HuH-7.5 (cell line): ENCODE measurements at places on chromosomes 7 and 10.

DNA sequence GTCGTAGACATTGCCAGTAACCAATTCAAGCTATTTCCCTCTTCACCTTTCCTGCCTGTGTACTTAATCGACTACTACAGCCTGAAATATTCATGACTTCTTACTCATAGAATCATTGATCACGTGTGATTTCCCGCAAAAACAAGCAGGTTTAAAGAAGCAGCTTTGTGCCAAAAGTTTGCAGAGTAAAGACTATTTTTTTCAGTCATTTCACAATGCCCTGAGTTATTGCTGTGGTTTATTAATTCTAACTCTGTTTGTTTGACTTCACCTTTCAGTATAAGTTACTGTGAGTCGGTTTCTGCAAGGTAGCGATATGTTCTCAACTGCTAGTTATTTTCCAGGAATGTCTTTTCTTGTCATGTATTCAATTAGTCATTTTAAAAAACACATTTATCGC lies 995.3 kb downstream of the SORCS1 start:
- DNase-seq = no peak

DNA sequence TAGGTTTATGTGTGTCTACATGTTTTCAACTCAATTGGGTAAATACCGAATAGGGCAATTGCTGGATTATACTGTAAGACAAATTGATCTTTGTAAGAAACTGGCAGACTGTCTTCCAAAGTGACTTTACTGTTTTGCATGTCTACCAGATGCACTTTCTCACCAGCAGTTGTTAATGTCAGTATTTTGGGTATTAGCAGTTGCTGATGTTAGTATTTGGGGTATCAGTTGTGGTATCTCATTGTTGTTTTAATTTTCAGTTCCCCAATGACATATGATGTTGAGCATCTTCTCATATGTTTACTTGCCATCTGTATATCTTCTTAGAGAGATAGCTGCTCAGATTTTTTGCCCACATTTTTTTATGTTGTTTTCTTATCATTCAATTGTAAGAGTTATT lies 10.6 kb downstream of the PDE6C start:
- no peak for DNase-seq

DNA sequence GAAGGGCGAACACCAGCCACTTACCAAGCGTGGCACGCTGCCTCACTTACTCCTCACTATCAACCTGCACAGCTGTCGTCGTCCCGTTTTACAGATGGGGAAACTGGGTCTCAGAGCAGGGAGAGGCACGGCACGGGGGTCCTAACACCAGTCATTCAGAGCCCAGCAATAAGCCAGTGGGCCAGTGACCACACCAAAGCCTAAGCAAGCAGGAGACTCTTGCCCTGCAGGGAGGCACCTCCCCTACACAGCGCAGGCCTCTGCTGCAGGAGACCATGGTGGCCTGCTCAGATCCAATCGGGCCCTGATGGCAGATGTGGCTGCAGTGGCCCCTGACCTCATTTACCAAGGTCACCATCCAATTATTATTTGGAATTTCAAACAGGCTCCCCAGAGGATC lies 4.8 kb downstream of the SLIT1 start:
- DNase-seq = no peak

GRCh38 chr7:70595755-70596597 lies 536.0 kb upstream of the GALNT17 start:
- no peak for DNase-seq

DNA sequence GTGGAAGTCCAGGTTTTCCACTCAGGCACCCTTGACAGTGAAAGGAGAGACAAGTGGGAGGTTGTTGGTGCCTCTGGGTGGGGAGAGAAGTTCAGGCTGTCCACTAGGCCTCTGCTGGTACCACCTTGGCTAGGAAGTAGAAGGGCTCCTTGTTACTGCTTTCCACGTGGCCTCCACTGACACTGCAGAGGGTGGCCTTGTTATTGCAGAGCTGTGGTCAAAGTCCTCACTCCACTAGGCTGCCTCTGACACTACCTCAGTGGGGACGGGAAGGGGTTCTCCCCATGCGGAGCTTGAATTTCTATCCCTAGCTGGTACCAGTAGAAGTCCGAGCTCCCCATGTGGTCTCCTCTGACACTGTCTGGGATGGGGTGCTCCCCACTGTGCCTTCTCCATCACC lies 14.9 kb upstream of the STOX1 start:
- no peak for DNase-seq

DNA sequence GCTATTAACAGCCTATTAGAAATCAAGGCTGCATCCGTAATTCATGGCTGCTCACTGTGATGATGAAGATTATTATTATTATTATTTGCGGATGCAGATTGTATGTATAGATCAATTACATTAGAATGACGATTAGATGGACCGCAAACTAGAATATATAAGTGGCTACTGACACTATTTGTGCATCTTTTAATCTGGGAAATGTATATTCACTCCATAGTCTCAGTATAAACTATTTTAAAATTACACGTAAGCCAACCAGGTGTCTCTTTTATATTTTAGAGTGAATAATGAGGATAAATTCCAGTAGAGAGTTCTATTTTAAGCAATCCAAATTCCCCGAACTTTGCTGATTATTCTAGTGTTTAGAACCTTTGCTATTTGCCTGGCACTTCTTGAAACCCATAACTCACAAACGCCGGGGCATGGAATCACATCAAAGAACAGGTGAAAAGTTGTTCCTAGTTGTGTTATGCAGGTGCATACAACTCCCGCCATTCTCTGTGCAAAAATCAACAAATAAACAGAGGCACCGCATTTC lies 509 bp upstream of the ING3 start:
- no peak for DNase-seq

DNA sequence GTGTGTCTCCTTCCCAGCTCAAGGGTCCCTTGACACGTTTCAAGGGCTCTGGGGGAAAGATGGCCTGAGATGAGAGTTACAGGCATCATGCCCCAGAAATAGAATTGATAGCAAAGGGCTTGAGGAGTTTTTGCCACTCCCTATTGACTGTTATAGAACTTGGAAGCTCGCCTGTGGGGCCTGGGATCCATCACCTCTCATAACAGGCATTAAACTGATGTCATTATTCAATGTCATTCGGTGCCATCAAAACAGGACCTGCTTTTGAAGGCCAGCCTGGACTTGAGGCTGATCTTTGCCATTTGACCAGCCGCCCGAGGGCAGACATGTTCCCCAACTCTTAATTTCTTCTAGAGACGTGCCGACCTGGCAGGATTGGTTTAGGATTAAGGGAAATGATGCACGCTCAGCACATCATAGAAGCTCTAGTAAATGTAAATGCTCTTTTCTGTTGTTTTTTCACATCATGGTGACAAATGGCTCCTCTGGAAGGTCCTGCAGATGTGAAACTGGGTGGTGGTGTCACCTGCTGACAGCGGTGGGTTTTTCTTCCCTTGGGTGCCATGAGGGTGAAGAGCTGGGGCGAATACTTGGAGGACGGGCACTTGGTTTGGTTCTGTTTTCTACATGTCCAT lies 16.7 kb upstream of the KLF6 start:
- DNase-seq = no peak

DNA sequence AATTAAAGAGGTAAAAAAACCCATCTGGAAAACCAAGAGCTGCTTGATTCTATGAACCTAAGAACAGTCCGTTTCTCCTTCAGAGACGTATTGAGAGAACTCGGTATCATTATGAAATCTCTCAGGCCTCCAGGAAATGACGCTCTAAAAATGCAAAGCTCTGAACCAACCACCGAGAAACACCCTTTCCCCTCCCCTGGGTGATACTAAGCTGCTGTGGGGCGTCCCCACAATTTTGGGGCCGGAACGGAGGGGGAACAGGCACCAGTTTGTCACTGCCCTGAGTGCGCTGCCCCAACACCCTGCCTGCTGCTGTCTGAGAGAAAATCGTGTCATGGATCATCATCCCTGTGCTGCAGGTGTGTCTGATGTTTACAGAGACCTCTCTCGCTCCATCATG lies 509.5 kb downstream of the DNAJB6 start:
- no peak for DNase-seq

DNA sequence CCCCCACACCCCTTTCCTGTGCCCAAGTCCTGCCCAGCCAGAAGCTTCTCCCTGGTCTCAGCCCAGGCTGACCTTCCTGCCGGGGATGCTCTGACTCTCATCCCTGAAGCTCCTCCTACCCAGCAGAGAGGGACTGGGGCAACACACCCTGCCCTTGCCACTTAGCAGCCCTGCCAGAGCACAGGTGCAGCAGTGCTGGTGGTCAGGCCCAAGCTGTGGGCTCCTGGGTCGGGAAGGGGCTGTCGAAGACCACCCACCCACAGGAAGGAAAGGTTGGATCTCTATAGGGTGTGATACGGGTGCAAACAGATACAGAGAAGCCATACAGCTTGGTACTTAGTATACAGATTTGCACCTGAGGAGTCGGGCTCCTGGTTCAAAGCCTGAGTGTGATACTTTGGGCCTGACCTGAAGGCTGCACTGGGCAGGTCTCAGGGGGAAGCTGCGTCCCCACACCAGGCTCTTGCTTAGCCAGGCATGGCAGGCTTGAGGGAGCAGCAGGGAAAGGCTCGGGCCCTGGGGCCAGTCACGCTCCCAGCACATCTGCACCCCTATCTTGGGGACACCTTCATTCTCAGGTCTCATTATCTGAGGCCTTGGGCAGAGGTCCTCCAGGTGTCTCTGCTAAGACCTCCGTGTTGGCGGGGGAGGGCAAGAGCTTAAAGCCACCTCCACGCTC lies 47.3 kb downstream of the TCERG1L start:
- no peak for DNase-seq

GRCh38 chr10:6473430-6473829 lies 106.6 kb downstream of the PRKCQ start:
- no peak for DNase-seq

- DNase-seq = no peak
Measured at GRCh38 chr7:98125759-98126158, 19.1 kb downstream of the LMTK2 start.

- DNase-seq = no peak
Measured at GRCh38 chr10:1611936-1612550, 125.3 kb downstream of the ADARB2 start.

DNA sequence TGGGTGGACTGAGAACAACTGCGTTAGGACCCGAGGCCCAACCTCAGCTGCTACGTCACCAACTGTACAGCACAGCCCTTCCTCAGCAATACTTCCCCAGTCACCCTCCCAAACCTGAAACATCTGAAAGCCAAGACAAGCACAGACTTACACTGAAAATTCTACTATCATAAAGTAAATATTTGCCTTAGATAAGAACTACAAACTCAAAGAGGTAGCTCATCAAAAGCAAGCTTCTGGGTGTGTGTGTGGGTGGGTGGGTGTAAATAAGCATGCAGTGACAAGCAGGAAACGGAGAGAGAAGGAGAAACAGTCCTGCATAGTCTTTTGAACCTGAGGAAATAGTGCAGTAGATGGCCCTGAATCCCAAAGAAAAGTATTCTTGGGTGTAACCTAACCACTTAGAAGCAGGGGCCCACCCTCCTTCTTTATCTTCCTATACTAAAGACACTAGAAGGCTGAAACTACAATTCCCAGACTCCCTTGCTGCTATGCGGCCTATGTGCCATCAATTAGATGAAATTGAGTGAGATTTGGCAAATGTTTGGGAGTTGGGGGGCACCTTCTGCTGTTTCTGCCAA lies 18.7 kb downstream of the SLC25A13 start:
- peak; percentile 33 for DNase-seq

DNA sequence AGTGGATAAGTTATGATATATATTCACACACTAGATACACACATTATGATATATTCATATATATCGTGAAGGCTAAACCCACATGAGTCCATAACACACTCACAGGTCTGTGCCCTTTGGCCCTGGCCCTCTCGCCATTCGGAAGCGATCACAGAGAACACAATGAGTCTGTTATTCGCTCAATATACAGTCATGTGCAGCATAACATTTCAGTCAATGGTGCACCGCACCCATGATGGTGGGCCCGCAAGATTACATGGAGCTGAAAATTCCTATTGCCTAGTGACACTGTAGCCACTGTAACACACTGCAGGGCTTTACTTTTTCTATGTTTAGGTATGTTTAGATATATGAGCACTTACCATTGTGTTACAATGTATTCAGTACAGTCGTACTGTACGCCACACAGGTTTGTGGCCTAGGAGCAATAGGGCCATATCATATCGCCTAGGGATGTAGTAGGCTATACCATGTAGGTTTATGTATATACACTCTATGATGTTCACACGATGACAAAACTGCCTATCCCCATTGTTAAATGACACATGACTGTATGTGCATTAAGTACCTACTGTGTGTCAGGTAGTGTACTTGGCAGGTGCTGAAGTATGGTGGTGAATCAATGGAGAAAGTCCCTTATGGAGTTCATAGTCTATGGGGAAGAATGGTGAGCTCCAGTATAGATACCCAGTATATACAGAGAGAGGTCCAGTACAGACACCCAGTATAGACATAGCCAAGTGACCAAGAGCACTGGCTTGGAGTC lies 198.8 kb upstream of the KLF14 start:
- DNase-seq = no peak

DNA sequence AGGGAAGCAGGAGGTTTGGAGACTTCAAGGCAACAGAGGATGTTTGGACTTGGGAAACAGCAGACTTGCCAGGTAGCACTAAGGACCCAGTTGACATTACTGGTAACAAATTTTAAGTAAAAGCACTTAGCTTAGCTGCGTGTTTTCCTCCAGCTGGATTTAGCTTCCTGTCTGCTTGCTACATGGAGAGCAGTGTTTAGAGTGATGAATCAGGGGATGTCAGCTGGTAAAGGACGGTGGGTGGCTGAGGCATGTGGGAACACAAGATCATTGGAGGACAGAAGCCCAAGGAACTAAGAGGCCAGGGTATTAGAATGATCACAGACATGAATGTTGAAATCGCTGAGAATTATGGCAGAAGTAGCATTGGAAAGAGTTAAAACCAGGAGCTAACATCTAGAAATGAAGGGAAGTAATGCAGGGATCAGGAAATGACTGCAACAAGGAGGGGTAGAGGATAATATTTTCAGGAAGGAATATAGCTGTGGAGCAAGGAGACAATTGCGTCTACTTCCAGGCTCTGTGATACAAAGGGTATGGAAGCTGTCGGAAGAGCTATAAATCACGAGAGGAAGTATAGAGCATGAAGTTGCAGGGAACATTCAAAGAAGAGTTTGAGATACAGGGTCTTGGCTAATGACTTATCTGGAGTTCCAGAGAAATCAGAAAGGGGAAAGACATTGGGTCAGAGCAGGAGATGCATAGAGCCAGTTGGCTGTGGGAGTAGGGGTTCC lies 34.4 kb downstream of the CALD1 start:
- no peak for DNase-seq

GRCh38 chr7:6268907-6269306 lies 3.5 kb downstream of the CYTH3 start:
- DNase-seq = no peak

DNA sequence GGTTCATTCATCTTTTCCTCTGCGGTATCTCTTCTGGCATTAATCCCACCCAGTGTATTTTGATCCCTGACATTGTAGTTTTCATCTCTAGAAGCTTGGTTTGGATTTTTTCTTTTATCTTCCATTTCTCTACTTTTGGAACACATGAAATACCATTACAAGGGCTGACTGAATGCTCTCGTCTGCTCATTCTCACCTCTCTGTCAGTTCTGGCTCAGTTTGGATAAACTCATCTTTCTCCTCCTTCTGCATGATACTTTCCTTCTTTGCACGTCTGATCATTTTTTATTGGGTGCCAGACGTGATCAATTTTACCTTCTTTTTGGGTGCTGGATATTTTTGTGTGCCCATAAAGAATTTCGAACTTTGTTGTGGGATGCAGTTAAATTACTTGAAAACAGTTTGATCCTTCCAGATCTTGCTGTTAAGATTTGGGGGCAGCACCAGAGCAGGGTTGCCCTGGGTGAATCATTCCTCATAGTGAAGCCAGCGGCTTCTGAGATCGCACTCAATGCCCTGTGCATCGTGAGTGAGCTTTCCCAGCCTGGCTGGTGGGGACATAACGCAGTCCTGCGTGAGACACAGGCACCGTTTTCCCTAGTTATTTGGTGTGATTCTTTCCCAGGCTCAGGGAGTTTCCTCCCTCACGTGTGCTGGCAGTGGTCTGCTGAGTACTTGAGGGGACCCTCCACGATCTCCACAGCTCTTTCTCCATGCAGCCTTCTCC lies 53.8 kb downstream of the LHPP start:
- no peak for DNase-seq
